ENCODE measurements at places on chromosomes 11 and 22.

DNA sequence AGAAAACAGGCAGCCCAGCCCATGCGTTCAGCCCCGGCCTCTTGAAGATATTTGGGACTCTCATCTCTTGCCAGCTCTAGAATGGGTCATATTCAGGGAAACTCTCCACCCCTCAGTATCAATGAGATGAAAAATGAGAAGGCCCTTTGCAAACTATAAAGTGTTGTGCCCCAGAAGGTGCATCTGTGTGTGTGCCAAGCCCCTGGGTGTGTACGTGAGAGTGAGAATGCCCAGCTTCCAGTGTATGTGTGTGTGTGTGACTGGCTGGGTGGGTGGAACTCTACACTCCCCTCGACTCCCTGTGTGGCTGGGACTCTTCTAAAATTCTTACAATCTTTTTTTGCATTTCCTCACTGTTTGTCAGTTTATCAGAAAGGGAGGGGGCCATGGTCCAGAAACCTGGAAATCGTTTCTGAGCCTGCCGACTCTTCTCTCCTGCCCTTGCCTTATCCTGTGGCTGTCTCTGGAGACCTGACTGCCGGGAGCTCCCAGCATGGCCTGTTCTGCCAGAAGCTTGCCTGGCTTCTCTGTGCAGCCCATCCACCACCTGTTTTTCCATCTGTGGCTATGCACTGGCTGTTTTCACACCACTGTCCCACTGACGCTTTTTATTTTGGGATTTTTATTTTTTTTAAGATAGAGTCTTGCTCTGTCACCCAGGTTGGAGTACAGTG lies 1.2 kb downstream of the P2RY6 start:
- DNase-seq = no peak

- no peak for DNase-seq
Observed at GRCh38 chr11:130675371-130675821, 227.0 kb downstream of the ADAMTS15 start.

- no peak for DNase-seq
Observed at GRCh38 chr22:21641417-21641788, 699 bp upstream of the SDF2L1 start.

GRCh38 chr11:109851780-109852390 lies 241.3 kb upstream of the ZC3H12C start:
- DNase-seq = no peak

GRCh38 chr11:128105950-128106349 lies 481.4 kb downstream of the ETS1 start:
- no peak for DNase-seq

DNA sequence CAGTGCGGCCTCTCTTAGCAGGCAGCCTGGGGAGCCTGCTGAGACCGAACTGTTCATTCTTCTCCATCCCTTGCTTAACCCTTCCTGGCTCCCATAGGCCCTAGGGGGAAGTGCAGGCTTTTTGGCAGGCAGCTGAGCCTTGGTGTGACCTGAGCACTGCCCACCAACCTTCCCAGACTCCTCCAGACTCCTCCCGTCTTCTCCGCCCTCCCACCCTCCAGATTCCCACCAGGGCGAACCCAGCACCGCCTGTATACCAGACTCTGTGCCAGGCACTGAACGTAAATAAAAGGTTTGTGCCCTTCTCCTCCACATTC lies 7.9 kb downstream of the RELT start:
- DNase-seq = no peak

Measured in stimulated activated CD4-positive, alpha-beta T cell treated with anti-CD3 and anti-CD28 coated beads, Interleukin-12 subunit alpha, Interleukin-12 subunit beta, amount 100 ng/mL, for 24 hours (primary cell).